ENCODE measurements at places on chromosomes 1 and 21.

GRCh38 chr21:34343347-34343746 lies 20.5 kb upstream of the KCNE2 start:
- no peak for DNase-seq

DNA sequence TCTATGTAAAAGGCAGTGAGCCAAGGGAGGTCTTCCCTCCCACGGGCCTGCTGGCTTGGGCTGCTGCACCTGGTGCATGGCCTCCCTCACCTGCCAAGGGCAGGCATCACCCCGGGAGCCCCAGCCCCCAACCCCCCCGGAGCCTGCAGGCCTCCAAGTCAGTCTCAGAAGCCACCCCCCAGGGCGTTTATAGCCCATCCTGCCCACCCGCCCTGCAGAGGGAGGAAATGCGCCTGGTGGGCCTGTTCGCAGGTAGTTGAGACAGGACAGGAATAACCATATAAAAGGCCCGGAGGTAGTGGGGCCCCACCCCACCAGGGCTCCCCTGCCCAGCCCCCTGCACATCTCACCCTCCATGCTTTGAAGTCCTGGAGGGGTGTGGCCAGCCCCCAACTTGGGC lies 18.2 kb upstream of the ARF1 start:
- DNase-seq = no peak

DNA sequence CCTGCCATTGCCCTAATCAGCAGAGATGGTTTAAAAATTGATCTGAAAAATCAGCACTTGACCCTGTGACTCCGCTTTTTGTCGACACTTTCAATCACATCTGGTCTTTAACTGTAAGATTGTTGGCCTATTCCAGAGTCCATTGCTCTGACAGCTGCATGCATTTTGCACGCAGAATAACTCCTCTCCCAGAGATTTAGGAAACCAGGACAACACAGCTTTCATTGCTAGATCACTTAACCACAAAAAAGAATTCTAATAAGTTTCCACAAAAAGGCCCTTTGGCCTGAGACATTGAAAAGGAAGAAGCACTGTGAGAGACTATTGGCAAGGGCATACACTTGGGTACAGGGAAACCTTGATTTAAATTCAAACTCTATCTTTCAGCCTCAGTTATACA lies 373.1 kb downstream of the TGFB2 start:
- no peak for DNase-seq

DNA sequence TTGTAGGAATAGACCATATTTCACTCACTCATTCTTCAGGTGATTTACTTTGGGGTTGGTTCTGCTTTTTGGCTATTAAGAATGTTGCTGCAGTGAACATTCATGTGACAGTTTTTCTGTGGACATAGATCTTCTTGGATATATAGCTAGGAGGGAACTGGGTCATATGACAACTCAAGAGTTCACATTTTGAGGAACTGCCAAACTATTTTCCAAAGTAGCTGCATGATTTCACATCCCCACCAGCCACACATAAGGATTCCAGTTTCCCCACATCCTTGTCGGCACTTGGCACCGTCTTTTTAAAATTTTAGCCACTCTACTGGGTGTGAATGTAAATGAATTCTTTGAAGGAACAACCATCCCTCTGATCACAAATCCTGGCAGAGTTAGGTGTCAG lies 126.0 kb downstream of the PRDM2 start:
- no peak for DNase-seq

DNA sequence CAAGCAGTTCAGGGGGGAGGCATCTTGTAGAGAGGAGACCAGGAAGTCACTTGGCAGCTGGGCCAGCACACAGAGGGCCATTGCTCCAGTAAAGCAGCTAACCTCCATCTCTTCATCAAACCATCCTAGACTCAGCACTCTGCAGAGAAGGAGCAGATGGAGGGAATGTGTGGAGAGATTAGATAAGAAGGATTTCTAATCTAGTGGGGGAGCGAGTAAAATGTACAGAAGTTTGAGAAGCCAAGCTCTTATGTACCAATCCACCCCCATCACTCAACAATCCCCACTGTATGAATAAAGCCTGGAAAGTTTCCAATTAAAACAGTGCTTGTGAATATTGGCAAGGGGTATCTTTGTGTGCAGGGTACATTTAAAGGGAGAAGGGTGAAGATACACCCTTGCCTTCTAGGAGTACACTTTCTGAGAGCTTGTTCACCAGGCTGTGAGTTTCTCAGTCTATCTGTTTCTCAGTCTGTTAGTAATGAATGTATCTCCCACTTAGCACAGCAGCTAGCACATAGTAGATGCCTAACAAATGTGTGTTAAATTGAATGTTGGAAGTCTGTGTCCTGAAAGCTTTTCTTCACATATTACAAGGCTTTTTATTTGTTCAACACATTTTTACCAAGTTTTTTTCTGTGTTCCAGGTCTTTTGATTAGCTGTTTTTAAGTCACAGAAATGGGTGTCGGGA lies 142.7 kb upstream of the UBE2U start:
- no peak for DNase-seq
